ENCODE measurements at places on chromosomes 3 and 15. TPM values are rescaled to one million over a fixed set of nuclear protein-coding genes. Genes with fewer than 3 reads are reported as not detected.
A peak's percentile ranks its signal among the peaks of the same experiment; 100 is the strongest.

- DNase-seq, result no peak
Observed at GRCh38 chr3:71269906-71270305, 313.6 kb downstream of the FOXP1 start.

DNA sequence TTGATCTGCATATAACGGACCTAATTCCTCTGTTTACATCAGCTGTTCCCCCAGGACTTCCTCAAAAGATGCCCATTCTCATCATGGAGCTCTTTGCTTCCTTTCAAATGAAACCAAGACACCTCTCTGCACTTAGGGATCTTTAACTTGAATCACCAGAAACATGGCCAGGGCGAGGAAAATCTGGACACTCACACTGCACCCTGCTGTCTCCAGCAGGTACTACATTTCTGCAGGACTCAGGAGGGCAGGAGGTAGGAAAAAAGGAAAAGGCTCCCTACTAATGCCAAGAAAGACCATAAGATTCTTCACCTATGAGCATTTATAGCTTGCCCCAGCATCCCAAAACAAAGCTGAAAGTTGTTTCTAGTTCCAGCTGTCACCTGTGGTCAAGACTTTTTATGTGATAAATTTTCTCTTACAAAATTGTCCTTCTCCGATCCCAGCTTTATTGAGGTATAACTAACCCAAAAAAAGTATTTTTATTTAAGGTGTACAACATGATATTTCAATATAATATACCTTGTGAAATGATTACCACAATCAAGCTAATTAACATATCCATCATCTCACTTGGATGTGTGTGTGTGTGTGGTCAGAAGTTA lies 87.3 kb upstream of the C15orf61 start:
- peak; percentile 9 for DNase-seq

DNA sequence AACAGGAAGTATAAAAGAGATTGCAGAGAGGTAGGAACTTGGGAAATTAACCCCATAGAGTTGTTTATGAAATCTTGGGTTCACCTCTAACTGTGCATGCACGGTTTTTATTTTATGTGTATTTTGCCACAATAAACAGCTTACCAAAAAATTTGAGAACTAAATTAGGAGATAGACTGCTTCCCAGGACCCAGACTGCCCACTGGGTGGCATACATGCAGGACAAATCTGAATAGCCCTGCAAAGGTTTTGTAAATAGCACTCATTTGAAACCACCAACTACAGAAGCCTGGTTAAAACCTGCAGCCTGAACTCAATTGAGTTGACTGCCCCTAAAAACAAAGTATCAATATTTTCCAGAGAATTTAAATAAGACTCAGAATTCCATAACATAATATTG lies 96.4 kb upstream of the SLCO2A1 start:
- DNase-seq, result no peak

The C3orf20 gene
- total RNA-seq, result 0.22 TPM

DNA sequence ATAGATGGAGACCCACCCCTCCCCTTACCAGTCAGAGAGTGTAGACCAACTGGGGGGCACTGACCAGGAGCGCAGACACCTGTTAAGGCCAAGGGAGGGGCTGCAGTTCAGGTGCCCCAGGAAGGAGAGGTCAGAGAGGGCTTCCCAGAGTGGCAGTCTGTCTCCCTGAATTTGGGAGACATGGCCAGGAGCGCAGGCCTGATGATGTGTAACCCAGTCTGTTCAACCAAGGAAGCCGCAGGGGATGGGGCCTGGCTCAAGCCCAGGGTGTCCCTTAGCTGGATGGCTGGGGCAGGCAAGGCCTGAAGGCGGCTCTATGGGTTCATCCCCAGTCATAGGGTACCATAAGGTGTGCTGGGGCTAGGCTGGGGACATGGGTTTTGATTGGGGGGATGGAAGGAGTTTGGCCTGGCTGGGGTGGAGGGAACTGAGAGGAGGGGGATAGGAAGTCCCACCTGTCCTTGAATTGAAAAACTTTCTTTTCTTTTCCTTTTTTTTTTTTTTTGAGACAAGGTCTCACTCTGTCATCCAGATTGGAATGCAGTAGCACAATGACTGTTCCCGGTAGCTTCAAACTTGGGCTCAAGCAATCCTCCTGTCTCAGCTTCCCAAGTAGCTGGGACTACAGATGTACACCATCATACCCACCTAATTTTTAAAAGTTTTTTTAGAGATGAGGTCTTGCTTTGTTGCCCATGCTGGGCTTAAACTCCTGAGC lies 75.7 kb downstream of the SMAD6 start:
- DNase-seq, result no peak

DNA sequence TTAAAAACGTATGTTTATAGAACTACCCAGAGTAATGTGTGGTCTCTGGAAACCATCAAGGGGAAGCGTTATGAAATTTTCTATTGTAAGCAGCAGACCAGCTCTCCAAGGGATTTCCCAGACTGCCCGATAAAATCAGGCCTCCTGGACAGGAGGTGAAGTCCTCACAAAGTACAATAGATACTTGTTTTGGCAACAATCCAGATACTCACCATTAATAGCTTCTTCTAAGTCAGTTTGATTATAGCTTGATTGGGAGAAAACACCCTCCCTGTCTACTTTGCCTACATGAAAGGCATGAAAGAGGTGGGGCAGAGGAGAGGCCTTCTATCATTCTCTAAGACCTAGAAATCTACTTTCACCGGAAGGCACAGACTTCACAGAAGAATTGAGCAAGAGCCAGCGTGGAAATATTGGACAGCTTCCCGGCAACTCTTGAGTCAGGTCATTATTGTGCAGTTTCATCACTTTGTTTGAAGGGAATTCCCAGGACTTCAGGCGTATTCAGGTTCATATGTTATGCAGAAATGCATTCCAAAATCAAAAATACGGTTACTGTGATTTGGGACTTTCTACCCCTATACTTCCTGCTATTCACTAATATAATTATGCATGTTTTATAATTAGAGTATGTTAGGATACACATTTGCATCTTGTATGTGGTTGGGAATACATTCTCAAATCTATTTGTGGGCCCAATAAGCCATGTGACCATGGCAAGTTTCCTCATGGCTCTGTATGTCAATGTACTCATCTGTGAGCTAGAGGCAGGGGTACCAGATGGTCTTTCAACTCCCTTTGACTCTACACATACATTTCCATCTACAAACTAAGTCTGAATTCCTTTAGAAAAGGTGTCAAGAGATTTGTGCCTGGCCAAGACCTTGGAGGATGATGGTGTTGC lies 103.5 kb downstream of the CD47 start:
- DNase-seq, result no peak

DNA sequence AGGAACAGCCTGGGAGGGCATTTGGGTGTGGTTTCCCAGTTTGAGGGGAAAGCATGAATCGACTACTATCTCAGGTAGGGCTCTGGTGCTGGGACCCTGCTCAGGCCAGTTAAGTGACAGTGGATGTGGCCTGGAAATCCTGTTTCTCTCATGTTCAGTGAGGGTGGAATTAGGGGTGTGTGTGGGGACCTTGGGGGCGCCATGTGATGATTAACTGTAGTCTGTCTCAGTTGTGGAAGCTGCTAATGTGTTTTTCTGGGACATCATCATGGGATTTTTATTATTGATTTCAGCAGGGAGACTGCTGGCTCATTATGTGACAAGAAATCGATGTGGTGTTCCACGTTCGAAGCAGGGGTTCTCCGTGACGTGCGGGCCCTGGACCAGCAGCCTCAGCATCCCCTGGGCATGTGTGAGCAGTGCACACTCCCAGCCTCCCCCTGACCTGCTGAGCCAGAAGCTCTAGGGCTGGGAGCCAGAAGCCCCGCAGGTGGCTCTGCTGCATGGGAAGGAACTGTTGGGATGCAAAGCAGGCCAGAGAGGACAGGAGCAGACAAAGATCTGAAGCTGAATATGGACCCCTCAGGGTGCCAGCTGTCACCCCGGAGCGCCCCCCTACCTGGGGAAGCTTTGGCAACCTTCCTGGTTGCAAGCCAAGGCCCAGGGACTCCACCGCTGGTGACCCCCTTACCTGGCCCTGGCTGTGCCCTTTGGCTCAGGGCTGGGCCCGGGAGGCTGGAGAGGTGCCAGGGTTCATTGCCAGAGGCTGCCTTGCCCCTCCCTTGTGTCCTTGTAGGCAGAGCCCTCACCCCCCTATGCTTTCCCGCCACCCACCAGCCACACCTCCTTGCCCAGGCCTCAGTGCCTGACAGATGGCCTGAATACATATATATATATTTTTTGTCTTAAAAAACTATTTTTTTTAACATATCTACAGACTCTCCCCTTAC lies 149.8 kb downstream of the APBA2 start:
- DNase-seq, result no peak

DNA sequence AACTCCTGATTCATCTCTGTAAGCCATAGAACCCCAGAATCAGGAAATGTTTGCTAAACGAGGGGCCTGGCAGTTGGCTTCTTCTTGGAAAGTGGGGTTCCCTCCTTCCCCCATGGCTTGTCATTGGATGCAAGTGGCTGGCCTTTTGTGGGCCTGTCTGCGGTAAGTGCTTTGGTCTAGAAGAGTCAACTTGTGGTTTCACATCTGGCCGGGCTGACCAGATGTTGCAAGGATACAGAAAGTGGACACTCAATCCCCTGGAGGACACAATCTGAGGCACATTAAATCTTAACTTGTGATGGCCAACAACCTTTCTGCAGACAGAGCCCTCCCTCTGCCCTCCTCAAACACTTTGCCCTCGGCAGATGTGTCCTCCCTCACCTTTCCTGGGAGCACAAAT lies 1.1 kb downstream of the FAH start:
- DNase-seq, result no peak

DNA sequence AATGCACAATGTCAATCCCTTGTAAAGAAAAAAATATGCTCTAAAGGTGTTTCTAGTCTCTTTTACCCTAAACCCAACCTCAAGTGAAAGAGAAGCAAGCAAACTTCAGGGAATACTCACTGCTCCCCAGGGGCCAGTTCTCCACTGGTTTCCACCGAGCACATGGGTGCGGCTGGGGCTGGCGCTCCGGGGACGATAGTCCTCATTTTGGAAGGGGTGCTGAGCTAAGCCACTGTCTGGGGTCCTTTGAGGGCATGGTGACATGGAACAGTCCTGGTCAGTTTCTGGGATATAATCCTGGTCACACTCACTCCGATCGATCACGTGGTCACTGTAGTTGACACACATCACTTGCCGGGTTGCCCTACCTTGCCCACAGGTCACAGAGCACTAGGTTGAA lies 86.0 kb downstream of the ADAMTS9 start:
- DNase-seq, result no peak

The FAN1 gene
- total RNA-seq, result 7.6 TPM

Measured in CD8-positive, alpha-beta T cell (primary cell).